ENCODE measurements at places on chromosomes 7 and 10.
A peak's percentile ranks its signal among the peaks of the same experiment; 100 is the strongest.

GRCh38 chr7:132504071-132504470 is 72.2 kb downstream of the PLXNA4 start:
- DNase-seq, result no peak

DNA sequence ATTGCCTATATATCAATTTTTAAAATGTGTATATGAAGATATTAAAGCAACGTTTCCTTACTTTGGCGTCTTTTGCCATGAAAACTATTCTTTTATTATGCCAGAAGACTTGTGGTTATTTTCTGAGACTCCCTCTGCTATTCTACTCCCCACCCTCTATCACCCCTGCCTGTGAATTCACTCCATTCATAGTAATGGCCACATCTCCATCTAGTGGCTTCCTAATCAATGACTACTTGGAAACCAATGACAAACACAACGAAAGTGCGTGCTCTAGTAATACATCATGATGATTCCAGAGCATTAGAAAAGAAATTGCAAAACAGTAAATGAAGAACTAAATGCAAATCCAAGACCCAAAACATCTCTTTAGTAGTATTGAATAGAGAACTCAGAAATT is 186.7 kb upstream of the HGF start:
- peak; percentile 9 for DNase-seq

DNA sequence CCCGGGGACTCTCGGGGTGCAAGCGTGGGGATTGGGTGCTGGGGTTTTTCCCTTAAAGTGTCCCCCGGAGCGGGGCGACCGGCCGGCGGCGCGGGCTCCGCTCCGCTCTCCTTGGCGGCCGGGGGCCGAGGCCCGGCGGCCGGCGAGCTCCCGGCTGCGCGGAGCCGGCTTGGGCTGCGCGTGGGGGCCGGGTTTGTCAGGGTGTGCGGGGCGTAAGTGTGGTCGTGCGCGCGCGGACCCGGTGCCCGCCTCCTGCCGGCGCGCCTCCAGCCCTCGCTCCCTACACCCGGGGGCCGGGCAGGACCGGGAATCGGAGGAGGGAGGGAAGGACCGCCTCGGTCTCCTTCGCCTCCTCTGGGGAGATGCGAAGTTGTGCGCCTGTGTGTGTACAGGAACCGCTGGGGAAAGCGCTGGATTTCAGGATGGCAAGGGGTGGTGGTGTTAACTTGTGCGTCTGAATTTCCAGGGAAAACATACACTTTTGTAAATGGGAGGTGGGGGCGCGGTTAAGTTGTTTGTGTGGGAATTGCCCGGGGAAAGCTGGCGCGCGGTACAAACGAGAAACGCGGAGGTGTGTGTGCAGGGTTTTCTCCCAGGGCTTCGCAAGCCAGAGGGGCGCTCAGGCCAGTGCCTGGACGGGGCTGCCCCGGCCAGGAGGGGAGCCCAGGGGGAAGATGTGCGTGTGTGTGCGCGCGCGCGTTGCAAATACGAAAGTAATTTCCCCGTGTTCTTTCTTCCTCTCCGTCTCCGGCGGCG is 737 bp downstream of the ZMIZ1 start:
- peak; percentile 61 for DNase-seq

DNA sequence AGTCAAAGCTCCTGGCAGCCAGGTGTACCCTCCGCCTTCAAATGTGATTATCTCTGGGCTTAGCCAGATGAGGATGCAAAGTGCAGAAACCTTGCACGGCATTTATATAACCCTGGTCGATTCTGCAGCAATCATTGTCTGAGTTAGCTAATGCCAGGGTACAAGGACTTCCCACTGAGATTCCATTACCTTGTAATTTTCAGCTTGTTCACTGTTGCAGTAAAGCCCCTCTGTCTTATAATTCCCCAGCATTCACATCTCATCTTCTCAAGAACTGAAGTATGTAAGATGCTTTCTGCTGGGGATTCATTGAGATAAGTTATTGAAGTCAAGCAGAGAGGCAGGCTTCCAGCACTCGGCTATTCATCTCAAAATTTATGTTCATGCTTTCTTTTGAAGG is 1090.6 kb upstream of the AUTS2 start:
- DNase-seq, result no peak

DNA sequence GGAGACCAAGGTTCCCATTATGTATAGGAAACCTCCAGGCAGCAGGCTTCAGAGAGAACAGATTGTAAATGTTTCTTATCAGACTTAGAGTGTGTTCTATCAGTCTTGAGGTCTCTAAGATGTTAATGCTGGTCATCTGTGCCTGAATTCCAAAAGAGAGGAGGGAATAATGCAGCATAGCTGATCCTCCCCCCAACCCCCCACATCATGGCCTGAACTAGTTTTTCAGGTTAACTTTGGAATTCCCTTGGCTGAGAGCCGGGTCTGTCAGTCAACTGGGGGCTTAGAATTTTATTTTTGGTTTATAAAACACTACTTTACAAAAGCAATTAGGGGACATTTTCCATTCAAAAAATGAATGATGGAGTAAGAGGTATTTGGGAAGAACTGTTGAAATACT is 184.3 kb downstream of the NEBL start:
- no peak for DNase-seq

- no peak for DNase-seq
Measured at GRCh38 chr7:16356301-16356958, 64.9 kb downstream of the CRPPA start.

DNA sequence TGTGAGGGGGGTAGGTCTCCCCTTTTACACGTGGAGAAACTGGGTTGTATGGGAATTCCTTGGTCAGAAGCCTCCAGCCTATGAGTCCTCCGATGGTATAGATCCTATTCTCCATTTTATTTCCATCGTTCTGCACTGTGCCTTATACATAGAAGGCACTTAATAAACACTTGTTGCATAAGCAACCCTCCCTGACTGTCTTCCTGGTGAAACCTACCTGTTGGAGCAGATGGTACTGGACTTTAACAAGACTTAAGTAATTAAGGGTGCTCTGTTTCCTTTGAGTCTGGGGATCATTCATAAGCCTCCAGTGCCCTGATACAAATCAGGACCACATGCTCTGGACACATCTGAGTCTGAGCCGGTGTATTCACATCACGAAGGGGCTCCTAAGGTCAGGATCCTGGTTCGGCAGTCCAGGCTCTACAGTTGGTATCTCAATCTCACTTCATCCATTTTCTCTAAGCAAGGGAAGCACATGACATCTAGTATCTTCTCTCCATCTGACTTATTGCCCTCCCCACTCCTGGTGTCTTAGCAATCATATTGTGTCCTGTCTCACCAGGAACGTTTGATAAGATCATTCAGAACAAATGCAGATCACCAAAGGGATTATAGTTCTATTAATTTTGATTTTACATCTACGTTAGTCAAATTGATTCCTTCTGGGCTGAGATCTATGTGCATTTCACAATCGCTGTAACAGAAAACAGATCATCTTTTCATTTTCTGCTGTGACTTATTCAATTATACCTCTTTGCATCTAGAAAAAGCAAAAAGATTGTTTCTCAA is 22.8 kb upstream of the EZH2 start:
- DNase-seq, result no peak

- DNase-seq, result no peak
Measured at GRCh38 chr10:47039562-47039913, 128.3 kb downstream of the PTPN20 start.

GRCh38 chr7:75953931-75954330 is 39.0 kb downstream of the POR start:
- no peak for DNase-seq

DNA sequence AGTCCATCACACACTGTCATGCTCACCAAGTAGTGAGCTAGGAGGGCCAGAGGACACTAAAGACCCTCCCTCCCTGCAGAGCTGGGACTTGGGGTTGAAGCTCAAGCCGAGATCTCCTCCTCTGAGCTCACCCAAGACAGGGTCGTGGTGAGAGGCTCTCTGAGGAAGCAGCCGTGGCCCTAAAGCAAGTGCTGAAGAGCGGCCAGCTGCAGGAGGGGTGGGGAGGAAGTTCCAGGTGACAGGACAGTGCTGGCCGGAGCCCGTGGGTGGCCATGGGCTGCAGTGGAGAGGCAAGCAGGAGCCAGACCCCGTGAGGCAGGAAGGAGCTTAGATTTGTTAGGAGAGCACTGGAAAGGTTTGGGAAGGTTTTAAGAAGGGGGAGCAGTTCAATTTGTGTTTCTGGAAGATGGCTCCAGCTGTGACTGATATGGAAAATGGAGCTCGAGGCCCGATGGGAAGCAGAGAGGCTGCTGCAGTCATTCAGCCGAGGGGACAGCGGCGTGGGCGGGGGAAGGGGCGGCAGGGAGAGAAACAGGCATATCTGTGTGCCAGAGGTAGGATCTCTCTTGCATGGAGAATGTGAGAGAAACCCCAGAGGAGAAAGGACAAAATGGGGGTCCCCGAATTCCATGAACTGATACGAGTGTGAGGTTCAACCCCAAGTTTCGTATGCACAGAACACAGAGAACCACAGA is 26.9 kb upstream of the DNAAF5 start:
- DNase-seq, result no peak

DNA sequence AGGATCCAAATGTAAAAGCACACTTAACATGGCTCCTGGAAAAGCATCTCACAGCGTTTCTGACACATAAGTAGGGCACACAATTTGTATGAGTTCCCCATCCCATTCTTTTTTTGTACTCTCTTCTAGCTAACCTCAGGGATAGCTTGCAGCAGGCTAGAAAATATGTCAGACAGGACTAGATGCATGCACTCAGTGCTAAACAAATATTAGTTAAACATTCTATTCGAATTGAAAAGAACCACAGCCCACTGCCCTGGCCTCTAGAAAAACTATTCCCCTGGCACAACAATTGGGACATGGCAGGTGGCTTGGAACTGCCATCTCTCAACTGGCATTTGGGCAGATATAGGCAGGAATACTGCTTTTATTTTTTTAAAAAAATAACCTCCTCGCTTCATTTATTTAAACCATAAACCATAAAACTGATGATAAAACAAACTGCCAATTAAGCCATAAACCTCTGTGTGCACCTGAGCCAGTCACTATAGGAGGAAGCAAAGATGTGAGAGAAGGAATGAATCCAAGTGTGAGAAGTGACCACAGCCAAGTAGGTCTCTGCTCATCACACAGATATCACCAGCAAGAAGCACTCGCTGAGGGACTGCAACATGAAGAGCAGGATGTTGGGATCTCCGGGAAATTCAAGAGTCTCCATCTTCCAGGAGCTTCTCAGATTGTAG is 394.1 kb downstream of the NEBL start:
- DNase-seq, result no peak

GRCh38 chr7:79968894-79969293 is 165.7 kb upstream of the GNAI1 start:
- DNase-seq, result no peak

DNA sequence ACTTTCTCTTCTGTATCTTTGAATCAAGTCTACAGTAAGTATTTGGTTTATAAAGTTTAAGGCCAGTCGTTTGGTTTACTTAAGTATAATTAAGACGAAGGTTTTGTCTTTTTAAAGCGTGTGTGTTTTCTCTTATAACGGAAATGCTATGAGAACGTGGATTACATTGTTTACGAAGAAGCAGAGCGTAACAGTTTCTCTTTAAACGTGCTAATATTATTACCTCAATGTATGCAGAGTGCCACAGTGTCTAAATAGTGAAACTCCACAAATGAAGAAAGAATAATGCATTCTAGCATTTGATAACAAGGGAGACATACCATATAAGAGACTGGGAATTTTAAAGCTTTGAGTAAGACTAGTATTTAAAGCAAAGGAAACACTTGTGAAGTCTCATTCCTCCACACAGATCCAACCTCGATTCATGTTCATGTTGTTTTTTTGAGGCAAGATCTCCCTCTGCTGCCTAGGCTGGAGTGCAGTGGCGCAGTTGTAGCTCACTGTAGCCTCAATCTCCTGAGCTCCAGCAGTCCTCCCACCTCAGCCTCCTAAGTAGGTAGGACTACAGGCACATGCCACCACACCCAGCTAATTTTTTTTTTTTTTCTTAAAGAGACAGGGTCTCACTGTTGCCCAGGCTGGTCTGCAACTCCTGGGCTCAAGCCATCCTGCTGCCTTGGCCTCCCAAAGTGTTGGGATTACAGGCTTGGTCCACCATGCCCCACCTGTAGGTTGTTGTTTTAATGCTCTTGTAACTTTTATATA is 75.1 kb downstream of the ANKRD61 start:
- peak; percentile 51 for DNase-seq

DNA sequence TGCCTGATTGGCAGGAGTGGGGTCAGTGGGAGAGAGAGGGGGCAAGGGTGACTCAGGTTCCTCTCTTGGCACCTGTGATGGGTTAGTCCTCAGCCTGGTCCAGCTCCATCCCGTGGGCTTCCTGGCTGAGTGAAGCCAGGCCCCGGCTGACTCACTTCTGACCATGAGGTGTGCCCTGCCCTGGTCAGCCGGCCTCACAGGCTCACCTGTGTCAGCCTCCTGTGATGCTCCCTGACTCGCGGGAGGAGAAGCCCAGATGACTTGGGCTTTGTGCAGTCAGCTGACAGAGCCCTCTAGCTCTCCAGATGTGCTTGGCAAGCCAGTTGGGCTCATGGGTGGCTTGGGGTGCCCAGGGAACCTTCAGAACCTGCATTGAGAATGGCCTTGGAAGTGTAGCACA is 16.0 kb upstream of the PPIF start:
- DNase-seq, result peak; percentile 95

DNA sequence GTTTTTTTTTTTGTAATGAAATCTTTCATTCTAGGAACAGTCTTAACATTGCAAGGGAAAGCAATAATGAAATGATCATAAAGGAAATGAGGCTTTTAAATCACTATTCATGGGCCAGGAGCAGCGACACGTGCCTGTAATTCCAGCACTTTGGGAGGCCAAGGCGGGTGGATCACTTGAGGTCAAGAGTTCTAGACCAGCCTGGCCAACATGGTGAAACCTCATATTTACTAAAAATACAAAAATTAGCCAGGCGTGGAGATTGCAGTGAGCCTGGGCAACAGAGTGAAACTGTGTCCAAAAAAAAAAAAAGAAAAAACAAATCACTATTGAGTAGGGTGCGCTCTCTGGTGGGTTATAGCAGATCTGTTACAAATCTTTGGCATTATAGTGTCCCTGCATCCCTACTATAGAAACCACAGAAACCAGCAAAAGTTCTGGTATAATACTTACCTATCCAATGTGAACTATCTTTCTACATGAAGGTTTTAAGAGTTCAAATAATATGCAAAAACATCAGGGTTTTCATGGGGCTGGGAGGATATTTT is 72.1 kb downstream of the GLI3 start:
- DNase-seq, result peak; percentile 33

DNA sequence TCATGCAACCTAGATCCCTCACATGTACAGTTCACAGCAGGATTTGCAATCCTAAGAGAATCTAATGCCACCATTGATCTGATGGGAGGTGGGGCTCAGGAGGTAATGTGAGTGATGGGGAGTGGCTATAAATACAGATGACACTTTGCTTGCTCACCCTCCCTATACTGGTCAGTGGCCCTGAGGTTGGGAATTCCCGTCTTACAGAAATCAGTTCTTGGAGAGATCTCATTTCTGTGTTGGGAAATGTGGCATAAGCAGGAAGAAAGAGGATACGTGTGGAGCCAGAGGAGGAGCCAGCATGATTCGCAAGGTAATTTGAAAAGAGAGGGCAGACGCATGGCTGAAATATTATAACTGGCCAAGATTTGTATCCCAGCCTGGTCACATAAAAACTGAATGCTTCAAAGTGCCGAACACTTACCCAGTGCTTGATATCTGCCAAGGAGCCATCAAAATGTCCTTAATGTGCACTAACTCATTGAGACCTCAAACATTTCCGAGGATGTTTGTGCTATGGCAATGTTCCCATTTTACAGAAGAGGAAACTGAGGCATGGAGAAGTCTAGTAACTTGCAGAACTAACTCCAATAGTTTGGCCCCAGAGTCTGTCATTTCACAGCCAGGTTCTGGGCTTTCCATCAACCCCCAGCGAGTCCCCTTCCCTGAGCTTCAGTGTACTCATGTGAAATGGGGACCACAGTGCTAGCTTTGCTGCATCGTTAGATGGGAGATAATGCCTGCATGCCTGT is 5.5 kb upstream of the IKZF1 start:
- peak; percentile 42 for DNase-seq

- DNase-seq, result peak; percentile 20
Measured at GRCh38 chr7:7131273-7131672, 51.1 kb upstream of the C1GALT1 start.
